ENCODE measurements at places on chromosomes 6 and 20.

DNA sequence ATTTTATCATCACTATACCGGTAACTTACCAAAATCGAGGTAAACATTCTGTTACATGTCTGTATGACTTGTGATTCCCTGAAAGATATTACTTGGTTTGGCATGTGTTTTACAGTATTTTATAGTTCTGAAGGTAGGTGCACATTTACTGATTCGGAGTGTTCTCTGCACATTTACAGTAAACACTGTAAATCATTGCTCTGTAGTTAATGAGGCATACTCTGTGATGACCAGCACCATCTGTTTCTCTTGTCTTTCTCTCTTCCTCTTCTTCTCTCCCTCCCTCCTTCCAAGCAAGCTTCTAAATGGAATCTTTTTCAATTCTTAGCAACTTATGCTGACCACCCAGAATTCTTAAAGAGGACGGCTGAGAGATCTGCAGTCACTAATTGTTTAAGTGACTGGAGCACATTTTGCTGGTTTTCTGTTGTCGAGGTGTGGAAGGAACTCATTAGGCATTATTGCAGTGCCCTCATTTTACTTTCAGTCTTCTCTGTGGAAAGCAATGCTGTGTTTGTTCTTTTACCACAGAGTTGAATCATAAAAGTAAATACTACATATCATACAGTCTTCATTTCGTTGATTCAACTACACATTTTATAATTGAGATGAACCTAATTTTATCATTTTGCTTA lies 126.5 kb downstream of the UTRN start:
- peaks cover 43% of the 10 kb centered on the region for H3K4me1 ChIP-seq
- no peak overlapping the region for H3K4me3 ChIP-seq
- H3K27ac ChIP-seq = no peak overlapping the region
- no peak for DNase-seq

DNA sequence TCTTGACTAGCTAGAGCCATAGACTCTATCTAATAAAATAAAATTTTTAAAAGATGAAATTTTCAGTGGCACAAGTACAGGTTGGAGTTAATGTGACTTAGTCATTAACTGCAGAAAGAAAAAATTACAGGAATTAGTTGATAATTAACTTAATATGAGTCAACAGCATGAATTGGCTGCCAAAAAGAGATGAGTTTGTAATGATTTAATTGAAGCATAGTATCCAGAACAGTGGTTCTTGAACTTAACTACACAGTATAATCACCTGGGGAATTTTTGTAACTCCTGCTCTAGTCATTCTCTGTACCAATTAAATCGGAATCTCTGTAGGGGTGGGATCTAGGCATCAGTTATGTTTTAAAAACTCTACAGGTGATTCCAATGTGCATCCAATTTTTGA lies 46.3 kb upstream of the HMGN3 start:
- no peaks in the 10 kb centered on the region for H3K4me1 ChIP-seq
- H3K27ac ChIP-seq = no peak overlapping the region
- H3K36me3 ChIP-seq = no peaks in the 10 kb centered on the region
- H3K27me3 ChIP-seq = no peaks in the 10 kb centered on the region

- H3K27me3 ChIP-seq = peaks cover 7% of the 10 kb centered on the region
- H3K4me3 ChIP-seq = no peak overlapping the region
- H3K27ac ChIP-seq = no peak overlapping the region
- no peaks in the 10 kb centered on the region for H3K36me3 ChIP-seq
Observed at GRCh38 chr6:105220186-105220585, 40.4 kb upstream of the POPDC3 start.

DNA sequence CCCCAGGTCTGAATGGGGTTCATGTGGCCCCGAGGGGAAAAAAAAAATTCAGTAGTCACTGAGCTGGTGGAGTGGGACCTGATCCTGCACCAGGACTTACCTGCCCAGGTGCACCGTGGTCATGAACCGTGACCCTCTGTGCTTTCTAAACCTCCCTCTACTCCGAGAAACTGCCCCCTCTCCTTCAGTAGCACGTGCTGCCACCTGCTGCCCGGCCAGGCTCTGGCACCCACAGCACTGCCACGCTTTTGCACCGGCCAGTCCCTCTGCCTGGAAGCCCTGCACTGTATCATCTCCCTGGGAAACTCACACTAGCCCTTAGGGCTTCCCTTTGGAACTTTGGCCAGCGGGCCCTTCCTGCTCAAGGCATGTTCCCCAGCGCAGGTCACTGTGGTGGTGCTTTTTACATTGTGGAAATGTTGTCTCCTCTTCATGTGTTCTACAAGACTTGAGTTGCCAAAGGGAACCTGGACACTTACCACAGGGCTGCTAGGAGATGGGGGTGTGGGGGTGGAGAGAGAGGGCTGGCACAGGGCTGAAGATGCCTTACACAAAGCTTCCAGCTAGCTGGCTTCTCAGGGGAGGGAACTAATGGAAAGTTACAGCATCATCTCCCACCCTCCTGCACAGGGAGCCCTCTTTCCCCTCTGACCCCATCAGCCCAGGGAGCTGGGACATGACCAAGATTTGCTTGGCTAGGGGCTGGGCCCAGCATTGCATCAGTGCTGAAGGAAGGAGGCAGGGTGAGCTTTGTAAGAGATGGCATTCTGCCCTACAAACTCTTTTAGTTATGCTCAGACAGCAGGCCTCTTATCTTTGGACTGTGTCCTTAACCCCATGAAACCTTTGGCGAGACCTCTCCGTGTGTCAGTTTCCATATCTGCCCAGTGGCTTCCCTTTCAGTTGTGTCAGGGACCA lies 2.5 kb upstream of the PTPRT start:
- no peaks in the 10 kb centered on the region for H3K36me3 ChIP-seq
- no peak for DNase-seq
- peaks cover 2% of the 10 kb centered on the region for H3K4me1 ChIP-seq

GRCh38 chr6:16184551-16184950 lies 53.8 kb upstream of the GMPR start:
- H3K4me3 ChIP-seq = no peak overlapping the region
- DNase-seq = no peak
- no peaks in the 10 kb centered on the region for H3K27me3 ChIP-seq

DNA sequence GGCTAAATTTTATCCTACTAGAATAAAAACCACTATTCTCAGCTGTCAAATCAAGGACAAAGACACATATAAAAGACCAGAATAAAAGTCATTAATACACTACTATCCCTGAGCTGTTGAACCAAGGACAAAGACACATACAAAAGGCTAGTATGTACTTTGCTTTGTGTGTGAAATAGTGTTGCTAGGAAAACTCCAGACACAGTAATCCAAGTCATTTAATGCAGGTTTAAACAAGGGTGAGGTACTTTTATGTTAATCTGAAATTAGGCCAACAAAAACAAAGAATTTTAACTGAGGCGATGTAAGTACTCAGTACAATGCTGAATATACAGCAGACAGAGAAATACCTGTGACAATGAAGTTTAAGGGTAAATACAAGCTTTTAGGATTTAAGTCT lies 18.9 kb downstream of the GCLC start:
- no peaks in the 10 kb centered on the region for H3K27me3 ChIP-seq
- no peak overlapping the region for H3K4me3 ChIP-seq
- H3K27ac ChIP-seq = no peak overlapping the region

GRCh38 chr20:9928955-9929354 lies 90.1 kb upstream of the PAK5 start:
- no peak for DNase-seq
- no peaks in the 10 kb centered on the region for H3K4me1 ChIP-seq
- H3K36me3 ChIP-seq = no peaks in the 10 kb centered on the region
- H3K27ac ChIP-seq = no peak overlapping the region

- no peak overlapping the region for H3K4me3 ChIP-seq
- no peak overlapping the region for H3K27ac ChIP-seq
- DNase-seq = no peak
- no peaks in the 10 kb centered on the region for H3K27me3 ChIP-seq
- H3K4me1 ChIP-seq = peaks cover 2% of the 10 kb centered on the region
Observed at GRCh38 chr6:15682965-15683822, 20.4 kb upstream of the DTNBP1 start.

GRCh38 chr20:55744896-55745295 lies 260.4 kb downstream of the CBLN4 start:
- no peak overlapping the region for H3K27ac ChIP-seq
- no peaks in the 10 kb centered on the region for H3K27me3 ChIP-seq
- H3K36me3 ChIP-seq = no peaks in the 10 kb centered on the region
- no peak for DNase-seq

GRCh38 chr6:24060982-24061754 lies 64.8 kb upstream of the NRSN1 start:
- no peak for DNase-seq
- H3K4me3 ChIP-seq = no peak overlapping the region
- H3K36me3 ChIP-seq = no peaks in the 10 kb centered on the region
- no peaks in the 10 kb centered on the region for H3K27me3 ChIP-seq

DNA sequence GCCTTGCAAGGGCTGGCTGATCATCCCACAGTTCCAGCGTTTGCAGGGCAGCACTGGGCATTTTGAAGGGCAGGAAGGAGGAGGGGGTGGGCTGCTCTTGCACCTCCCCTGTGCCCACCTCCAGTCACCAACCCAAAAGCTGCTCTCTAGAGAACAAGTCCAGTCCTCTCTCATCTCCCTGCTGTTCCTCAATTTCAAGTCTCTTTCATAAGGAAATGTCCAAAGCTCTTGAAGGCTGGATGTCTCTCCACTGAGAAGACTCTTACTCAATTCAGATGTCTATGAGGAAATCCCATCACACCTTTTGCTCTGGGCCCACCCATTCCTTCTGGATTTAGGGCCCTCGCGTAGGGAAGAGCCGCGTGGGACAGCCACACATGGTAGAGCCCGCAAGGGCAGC lies 31.7 kb downstream of the WRNIP1 start:
- DNase-seq = no peak
- peaks cover 8% of the 10 kb centered on the region for H3K36me3 ChIP-seq
- H3K27ac ChIP-seq = no peak overlapping the region

All from activated B cell treated with CpG ODN at 0.5 μM for 24 hours (primary cell).